Kidney (tissue), 22 donors: ENCODE measurements at places on chromosomes 3 and 15. TPM values are rescaled to one million over a fixed set of nuclear protein-coding genes. Genes with fewer than 3 reads are reported as not detected.

COL6A5 gene
- 0.41 TPM for total RNA-seq

XYLB gene
- 6.0 TPM for total RNA-seq

GRCh38 chr15:90603893-90604292, 74.2 kb downstream of the CRTC3 start:
- no peak overlapping the region for H3K27ac ChIP-seq
- H3K4me1 ChIP-seq, result no peaks in the 10 kb centered on the region
- no peak for DNase-seq
- H3K36me3 ChIP-seq, result no peaks in the 10 kb centered on the region

DNA sequence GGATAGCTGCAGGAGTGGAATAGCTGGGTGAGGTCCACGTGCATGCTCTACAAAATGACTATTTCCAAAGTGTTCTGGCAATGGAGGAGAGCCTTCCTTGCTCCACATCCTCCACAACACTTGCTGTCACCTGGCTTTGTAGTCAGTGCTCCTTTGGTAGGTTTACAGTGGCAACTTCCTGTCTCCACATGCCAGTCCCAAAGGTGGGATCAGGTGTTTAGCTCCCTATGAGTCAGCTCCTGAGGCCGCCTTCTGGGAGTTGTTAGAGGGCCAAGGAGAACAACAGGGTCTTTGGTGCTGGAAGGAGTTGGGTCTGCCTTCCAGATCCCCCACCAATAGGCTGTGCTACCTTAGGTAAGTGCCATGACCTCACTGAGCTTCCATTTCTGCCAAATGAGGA, 15.3 kb upstream of the LIMD1 start:
- no peak overlapping the region for H3K4me3 ChIP-seq
- no peak overlapping the region for H3K27ac ChIP-seq
- no peaks in the 10 kb centered on the region for H3K27me3 ChIP-seq
- DNase-seq, result no peak
- H3K4me1 ChIP-seq, result no peaks in the 10 kb centered on the region
- no peaks in the 10 kb centered on the region for H3K36me3 ChIP-seq

GPR87 gene
- total RNA-seq, result 0.72 TPM

- no peak overlapping the region for H3K27ac ChIP-seq
- no peaks in the 10 kb centered on the region for H3K27me3 ChIP-seq
- H3K4me3 ChIP-seq, result no peak overlapping the region
- H3K4me1 ChIP-seq, result no peaks in the 10 kb centered on the region
- no peaks in the 10 kb centered on the region for H3K36me3 ChIP-seq
- no peak for DNase-seq
These were observed 352.9 kb downstream of the FHIT start for GRCh38 chr3:60898321-60898720.

DNA sequence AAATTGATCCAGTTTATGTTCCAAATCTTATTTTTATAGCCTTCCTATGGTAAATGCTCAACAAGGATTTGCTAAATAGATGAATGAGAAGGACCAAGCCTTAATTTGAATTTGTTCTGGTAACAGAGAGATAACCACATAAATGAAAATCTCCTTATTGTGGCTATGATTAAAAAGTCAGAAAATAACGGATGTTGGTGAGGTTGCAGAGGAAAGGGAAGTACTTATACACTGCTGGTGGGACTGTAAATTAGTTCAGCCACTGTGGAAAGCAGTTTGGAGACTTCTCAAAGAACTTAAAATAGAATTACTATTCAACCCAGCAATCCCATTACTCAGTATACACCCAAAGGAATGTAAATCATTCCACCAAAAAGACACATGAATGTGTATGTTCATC, 26.2 kb downstream of the AAGAB start:
- no peak for DNase-seq
- peaks cover 9% of the 10 kb centered on the region for H3K36me3 ChIP-seq
- H3K27ac ChIP-seq, result no peak overlapping the region
- no peaks in the 10 kb centered on the region for H3K4me1 ChIP-seq
- H3K27me3 ChIP-seq, result no peaks in the 10 kb centered on the region

DNA sequence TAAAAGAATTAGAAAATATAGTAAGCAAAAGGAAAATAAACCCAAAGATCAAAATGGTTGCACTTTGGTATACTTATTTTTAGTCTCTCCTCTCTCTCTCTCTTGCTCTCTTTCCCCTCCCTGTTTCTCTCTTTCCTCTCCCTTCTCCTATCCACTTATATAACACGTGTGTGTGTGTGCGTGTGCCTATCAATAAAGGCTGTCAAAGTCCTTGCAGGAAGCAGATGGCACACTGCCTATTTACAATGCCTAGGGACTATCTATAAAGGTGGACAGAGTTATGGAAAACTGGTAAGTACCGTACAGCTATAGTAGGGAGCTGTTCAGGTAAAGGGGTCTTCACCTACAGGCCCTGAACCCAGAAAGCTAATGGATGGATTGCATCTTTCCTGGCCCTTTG, 161.6 kb downstream of the SQOR start:
- H3K4me3 ChIP-seq, result no peak overlapping the region
- no peak for DNase-seq
- no peak overlapping the region for H3K27ac ChIP-seq

GRCh38 chr3:141076036-141076773, 25.1 kb downstream of the SPSB4 start:
- H3K27ac ChIP-seq, result no peak overlapping the region
- H3K36me3 ChIP-seq, result no peaks in the 10 kb centered on the region
- no peaks in the 10 kb centered on the region for H3K4me1 ChIP-seq
- DNase-seq, result no peak

GRCh38 chr3:157463816-157464215, 27.2 kb downstream of the PTX3 start:
- H3K27ac ChIP-seq, result no peak overlapping the region
- no peak overlapping the region for H3K4me3 ChIP-seq
- H3K36me3 ChIP-seq, result no peaks in the 10 kb centered on the region
- DNase-seq, result no peak

DNA sequence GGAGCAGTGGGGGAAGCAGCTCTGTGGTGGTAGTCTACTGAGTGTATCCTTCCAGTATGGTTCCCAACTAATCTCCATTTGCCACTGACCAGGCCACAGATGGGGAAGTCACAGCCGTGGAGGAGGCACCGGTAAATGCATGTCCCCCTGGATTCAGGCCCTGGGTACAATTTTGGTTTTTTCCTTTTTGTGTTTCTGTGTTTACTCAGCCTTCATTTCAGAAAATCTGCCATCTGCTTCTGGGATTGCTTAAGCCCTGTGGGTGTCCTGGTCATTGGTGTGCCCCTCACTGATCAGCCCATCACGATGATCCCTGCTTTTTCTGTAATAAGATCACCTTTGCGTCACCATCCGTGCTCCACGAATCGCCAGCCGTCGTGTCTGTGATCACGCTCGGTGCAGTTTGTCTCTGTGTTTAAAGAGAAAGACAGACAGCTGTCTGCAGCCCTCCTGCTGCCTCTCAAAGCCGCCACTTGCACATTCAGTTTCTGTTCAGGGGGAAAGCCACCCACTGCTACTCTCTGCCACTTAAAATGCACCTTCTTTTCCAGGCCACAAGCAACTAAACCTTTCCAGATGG, 68.9 kb downstream of the DNASE1L3 start:
- H3K4me1 ChIP-seq, result no peaks in the 10 kb centered on the region
- no peak overlapping the region for H3K4me3 ChIP-seq
- H3K27ac ChIP-seq, result no peak overlapping the region

DNA sequence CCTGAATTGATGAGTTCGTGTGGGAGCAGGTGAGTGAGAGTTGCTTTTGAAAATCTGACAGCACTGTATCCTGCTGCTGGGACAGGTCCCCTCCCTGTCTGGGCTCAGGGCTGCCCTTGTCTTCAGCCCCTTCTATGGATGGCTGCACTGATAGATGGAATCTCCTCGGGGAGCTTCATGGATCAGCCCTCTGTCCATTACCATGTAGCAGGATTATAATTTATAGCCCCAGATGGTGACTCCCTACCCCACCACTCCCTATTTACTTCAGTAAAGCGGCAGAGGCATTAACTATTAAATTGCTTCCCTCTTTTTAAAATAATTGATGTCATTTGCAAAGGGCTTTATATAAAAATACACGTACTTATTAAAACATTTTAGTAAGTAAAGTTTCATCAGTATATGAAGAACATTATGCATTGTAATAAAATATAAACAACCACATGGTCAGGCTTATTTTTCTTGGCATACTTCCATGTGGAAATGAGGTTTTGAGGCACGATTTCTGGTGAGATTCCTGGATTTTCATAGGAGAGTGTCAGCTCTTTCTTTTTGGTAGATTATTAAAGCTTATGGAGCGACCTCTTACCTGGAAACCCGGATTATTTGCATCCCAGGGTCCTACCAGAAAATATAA, 38.5 kb downstream of the MAP3K13 start:
- H3K27ac ChIP-seq, result no peak overlapping the region
- H3K4me1 ChIP-seq, result peaks cover 11% of the 10 kb centered on the region
- H3K36me3 ChIP-seq, result no peaks in the 10 kb centered on the region
- DNase-seq, result no peak
- H3K27me3 ChIP-seq, result no peaks in the 10 kb centered on the region

DNA sequence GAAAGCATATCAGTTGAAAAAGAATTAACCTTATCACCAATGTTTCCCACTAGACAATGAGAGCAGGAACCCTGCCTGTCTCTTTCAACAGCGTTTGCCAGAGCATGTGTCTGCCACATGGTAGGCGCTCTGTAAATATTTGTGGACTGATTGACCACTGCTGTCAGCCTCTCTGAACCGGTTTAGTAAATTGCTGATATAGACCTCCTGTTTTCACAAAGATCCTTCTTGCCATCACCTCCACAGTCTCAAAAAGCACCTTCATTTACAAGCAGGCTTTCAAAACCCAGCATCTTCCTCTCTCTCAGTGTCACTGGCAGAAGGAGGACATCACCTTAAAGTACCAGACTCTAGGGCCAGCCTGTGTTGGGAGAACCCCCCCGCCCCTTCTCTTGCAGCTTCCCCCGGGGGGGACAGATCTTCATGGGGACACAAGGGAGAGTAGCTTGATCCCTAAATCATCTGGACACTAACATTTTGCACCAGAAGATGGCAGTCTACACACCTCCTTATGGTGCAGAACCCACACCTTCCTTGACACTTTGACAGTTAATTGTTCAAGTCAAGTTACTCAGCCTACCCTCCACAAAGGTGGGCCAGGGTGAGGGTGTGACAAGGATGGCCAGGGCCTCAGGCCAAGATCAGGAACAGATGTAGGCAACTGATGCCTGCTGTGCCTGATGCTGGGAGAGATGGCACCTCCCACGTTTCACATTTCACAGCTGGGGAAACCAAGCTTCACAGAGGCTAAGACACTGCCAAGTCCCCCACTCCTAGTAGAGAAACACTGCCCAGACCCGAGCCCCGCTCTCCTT, 37.8 kb upstream of the USP3 start:
- no peak for DNase-seq
- no peak overlapping the region for H3K27ac ChIP-seq
- H3K4me3 ChIP-seq, result no peak overlapping the region
- H3K4me1 ChIP-seq, result no peaks in the 10 kb centered on the region

GRCh38 chr3:3109407-3110298, 521 bp downstream of the IL5RA start:
- no peak for DNase-seq
- no peaks in the 10 kb centered on the region for H3K36me3 ChIP-seq
- no peak overlapping the region for H3K27ac ChIP-seq
- no peaks in the 10 kb centered on the region for H3K4me1 ChIP-seq
- H3K27me3 ChIP-seq, result no peaks in the 10 kb centered on the region

INSYN1 gene
- 4.2 TPM for total RNA-seq

GRCh38 chr3:117346901-117347300, 637.3 kb downstream of the TUSC7 start:
- no peaks in the 10 kb centered on the region for H3K27me3 ChIP-seq
- no peak overlapping the region for H3K27ac ChIP-seq
- no peaks in the 10 kb centered on the region for H3K36me3 ChIP-seq
- no peak overlapping the region for H3K4me3 ChIP-seq
- no peaks in the 10 kb centered on the region for H3K4me1 ChIP-seq

GRCh38 chr3:196996454-196997265, 28.0 kb upstream of the PIGZ start:
- H3K4me3 ChIP-seq, result no peak overlapping the region
- peak; percentile 28 for DNase-seq
- H3K27me3 ChIP-seq, result no peaks in the 10 kb centered on the region
- H3K27ac ChIP-seq, result no peak overlapping the region

HCLS1 gene
- 102 TPM for total RNA-seq

GRCh38 chr3:126548556-126549466, 9.9 kb downstream of the C3orf22 start:
- H3K36me3 ChIP-seq, result no peaks in the 10 kb centered on the region
- no peak overlapping the region for H3K27ac ChIP-seq
- H3K4me3 ChIP-seq, result no peak overlapping the region

DNA sequence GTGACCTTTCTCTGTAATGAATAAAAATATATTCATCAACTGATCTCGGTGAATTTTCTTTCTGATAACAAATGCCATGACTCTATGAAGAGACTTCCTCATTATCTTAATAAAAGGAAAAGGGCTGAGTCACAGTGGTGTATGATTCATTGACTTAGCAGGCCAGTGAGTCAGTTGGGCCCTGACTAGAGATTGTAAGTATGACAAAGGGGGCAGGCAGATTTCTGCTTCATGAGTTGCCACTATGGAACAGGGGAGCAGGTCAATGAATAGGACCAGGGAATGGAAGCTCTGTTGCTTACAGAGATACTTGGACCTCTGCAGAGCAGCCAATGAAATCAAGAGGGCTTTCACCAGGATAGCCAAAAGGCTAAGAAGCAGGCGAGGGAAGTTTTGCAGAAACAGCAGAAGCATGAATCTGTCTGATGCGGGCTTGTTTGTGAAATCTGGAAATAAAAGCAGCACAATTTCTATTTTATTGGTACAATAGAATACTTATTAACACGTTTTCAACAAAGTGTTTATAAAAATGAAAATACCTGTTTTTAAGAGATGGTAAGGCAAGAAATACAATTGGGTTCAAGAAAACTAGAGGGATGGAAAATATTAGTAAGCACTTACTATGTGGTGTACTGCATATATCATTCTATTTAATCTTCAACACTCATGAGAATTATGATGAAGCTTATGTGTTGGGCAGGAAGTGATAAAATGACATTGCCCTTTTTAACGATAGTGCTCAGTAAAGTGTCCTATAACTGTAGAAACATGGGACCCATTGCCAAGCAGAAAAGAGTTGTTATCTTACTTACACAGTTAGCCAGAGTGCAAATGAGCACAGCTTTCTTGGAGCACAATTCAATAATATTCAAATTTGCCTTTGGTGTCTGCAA, 169.8 kb upstream of the MYRIP start:
- H3K36me3 ChIP-seq, result no peaks in the 10 kb centered on the region
- DNase-seq, result no peak
- no peaks in the 10 kb centered on the region for H3K4me1 ChIP-seq
- no peak overlapping the region for H3K4me3 ChIP-seq

DNA sequence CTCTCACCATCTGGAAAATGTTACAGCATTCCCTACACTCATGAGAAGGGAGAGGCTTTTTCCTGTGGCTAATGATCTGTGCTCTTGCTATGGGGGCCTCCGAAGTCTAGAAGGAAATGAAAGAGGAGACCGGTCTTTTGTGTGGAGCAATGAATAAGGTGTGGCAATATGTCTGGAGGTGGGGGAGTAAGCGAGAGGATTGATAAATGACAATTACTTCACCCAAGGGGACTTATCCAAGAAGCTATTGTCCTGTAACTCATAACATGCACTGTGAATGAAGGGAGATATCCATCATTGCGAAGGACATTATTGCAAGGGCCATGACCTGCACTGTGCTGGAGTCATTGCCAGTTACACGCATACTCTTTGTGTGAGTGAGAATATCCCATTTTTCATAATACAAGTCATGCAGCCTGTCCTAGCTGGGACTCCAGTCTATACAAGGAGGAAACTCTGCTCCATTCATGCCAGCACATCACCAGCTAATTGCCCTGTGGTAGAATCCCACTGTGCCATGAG, 37.7 kb upstream of the SYNPR start:
- no peak for DNase-seq
- no peaks in the 10 kb centered on the region for H3K27me3 ChIP-seq
- H3K27ac ChIP-seq, result no peak overlapping the region
- no peak overlapping the region for H3K4me3 ChIP-seq
- H3K36me3 ChIP-seq, result no peaks in the 10 kb centered on the region

TGFBR2 gene
- total RNA-seq, result 243 TPM
